Thymus (tissue), 14 donors: ENCODE measurements at places on chromosomes 1 and 21. TPM values are rescaled to one million over a fixed set of nuclear protein-coding genes. Genes with fewer than 3 reads are reported as not detected.

DNA sequence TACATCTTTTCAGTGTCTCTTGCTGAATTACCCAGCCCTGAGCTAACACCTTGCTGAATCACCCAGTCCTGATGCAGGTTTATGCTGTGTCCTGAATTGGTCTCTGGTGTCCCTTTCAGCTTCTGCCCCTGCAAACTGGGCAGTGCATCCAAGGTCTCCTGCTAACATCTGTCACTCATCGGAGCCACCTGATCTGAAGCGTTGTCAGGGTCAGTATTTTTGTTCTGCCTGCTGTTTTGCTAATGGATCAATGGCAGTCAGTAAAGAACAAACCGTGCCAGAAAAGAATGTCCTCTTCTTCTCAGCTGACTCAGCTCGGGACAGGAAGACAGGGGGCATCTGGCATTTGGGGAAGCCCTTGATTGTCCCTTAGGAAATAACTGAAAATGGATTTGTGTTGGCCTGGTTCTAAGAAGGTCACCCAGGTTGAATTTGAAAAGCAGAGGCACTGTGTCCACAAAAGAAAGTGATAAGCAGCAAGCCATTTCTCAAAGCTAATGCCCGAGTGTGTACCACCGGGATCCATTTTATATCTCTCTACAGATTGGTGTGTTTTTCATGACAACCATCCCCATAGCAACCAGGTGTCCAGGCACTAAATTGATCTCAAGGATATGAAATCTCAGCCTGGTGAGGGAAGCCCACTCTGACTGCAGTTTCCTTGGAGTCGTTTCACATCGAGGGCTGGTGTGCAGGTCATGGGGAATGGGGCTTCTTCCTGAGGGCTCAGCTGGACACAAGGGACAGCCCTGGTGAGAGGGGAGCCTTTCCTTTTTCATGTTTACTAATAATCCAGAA, 109.7 kb upstream of the IRF2BP2 start:
- DNase-seq, result no peak

DNA sequence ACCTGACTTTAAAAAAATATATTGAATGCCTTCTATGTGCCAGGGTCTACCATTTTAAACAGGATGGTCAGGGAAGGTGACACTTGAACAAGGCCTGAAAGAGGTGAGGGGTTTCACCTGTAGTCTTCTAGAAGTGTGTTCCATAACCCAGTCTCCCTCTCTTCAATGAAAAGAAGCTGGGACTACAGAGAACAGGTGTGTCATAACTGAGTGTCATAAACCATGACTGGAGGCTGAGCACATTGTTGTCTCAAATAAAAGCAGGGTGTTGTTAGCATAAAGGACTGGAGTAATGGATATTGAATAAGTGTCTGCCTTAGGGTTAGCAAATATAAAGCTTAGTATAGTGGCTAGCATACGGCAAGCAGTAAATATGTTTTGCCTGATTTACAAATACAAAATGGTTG, 65.4 kb downstream of the SYDE2 start:
- DNase-seq, result no peak

Gene TBX19
- 0.76 TPM for total RNA-seq

Gene UBL4B
- not detected for total RNA-seq

DNA sequence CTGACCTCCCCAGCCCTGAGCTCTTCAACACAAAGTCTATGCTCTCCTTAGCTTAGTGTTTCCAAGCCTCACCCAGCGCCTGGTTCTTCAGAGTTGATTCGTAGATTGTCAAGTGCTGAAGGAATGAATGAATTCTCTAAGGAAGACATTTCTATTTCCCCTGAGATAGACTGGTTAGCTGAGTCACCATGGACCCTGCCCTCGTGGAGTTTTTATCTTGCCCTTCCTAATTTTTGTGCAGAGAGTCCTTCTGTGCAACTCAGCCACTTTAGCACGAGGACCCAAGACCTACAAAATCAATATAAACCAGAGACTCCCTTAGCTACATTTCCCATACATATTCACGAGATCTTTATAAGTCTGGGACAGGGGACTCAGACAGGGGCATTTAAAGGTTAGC, 2.6 kb upstream of the CD244 start:
- DNase-seq, result no peak

Gene UMODL1
- 1.7 TPM for total RNA-seq

Gene AIM2
- 3.8 TPM for total RNA-seq

DNA sequence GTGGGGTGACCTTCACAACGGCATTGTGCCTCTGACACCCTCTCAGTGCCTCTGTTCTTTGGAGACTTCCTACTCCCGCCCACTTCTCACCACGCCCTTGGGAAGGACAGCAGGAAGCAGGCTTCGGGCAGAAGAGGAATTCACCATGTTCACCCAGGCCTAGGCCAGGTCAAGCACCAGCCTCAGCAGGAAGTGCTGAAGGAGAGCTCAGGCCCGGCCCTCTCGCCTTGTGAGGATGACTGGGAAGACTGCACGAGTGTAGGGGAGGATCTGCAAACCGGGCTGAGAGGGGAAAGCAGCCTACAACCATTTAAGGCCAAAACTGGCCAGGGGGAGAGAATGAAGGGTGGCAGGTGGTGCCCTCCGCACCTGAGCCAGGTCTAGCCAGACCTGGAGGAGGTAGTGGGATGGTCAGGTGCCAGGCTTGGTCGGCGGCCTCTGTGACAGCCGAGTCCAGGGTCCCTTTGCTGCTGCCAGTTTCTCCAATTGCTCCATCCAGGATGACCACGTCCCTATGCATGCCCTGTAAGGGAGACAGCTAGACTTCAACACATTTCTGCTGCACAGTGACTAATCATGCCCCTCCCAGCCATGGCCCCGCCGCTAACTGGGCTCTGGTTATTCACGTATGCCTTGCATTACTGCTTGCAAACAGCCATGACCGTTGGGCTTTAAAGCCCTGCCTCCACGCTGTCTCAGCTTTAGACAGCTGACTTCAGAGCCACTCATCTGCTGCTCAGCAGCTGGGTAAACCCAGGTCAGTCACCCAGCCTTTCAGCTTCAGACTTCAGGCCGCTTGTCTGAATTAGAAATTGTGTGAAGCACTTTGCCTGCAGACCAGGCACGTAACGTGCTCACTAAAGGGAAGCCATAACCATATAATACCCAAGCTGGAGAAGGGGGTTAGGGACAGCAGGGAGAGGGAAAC, 8.9 kb downstream of the MRTO4 start:
- no peak for DNase-seq

GRCh38 chr1:183039985-183040447, 16.8 kb downstream of the LAMC1 start:
- no peak for DNase-seq

Gene SPRR2G
- 0.19 TPM for total RNA-seq

- no peak for DNase-seq
Observed at GRCh38 chr1:167200749-167201148, 19.9 kb upstream of the POU2F1 start.

Gene C1QC
- 83.0 TPM for total RNA-seq
